Stimulated activated CD4-positive, alpha-beta T cell treated with anti-CD3 and anti-CD28 coated beads, Interleukin-1b, Interleukin-23, amount 100 ng/mL, for 1 hour (primary cell): ENCODE measurements at places on chromosomes 4 and X.

GRCh38 chr4:48388525-48389154 lies 47.3 kb downstream of the SLAIN2 start:
- DNase-seq, result no peak

DNA sequence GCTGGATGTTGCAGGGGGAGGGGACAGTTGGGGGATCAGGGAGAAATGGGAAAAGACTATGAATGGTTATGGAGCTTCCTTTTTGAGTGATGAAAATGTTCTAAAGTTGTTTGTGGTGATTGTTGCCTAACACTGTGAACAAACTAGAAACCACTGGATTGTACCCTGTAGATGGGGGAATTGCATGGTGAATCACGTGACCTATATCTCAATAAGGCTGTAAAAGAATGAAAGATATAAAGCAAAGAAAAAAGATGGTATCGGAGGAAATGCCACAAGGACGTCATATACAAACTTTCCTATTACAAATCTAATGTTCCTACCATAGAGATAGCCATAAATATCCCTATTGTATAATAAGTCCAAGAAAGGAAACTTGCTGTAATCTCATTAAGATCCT lies 20.6 kb upstream of the CT55 start:
- DNase-seq, result no peak

DNA sequence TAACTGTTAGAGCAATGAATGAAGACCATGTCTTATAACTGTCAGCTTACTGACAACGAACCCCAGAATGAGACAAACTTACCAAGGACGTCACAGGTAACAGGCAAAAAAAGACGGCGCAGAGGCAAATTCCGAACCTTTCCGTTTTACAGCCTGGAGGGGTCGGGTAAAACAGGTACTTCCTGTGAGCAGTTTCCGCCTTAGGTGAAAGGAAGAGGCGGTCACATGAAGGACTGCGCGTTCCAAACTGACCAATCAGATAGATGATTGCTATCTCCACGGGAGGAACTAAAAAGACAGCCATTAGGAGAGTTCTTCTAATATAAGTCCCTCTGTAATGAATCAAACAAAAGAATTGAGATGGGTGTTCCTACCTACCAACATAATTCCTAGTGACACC lies at the start of gene COX7B2:
COX7B2 (minus strand) TSS at position 168 of the 400 bp plus-strand sequence. CDS start 174,053 bp downstream, outside the sequence.
- DNase-seq, result no peak

GRCh38 chr4:147421456-147421855 lies 59.4 kb upstream of the EDNRA start:
- no peak for DNase-seq

DNA sequence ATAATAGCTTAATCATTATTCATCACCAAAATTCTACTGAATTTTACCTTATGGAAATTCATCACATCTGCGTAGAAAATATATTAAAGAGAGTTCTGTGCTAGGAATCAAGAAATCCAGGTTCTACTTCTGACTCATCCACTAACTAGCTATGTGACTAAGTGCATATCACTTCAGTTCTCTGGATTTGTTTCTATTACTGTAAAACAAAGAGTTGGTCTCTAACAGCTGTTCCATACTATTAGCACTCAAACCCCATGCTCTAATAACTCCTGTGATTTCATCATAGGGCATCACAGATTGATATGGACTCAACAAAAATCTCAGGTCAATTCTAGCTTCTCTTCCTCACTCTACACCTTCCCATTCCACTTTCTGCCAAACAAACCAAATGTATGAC lies 572.0 kb downstream of the INPP4B start:
- no peak for DNase-seq

GRCh38 chrX:1598876-1599790 lies 7.7 kb downstream of the AKAP17A start:
- no peak for DNase-seq

DNA sequence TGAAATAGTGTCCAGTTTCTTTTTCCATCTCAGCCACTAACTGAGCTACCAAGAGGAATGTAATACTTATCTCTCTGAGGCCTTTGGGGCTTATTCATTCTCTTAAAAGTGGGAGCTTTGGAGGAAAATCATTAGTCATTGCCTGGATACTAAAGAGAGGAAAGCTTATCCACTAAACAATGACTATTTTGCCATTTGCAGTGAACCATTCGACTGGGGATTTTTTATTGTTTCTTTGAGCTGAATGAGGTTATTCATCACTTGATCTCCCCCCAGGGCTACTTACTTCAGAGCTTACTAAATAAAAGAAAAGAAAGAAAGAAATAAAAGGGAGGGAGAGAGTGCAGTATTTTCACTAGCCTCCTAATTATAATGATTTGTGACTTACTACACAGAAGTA lies 1329.5 kb upstream of the TENM3 start:
- DNase-seq, result no peak

- no peak for DNase-seq
Observed at GRCh38 chr4:40514497-40514951, 115.1 kb downstream of the RBM47 start.

DNA sequence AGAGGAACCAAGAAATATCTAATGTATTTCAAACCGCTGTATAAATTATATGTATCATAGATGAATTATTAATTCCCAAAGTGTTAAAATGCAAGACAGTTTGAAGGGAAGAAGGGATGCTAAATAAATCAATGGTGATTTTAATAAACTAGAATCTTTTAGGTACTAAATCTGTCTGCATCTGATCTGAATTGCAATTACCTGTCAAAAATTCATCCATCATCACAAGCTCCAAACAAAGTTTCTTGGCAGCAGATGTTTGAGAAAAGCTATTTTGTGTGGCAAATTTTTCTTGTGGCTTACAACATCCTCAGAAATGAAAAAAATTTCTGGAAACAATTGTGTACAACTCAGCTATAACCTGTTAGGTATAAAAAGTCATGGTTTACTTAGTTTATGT lies 816.0 kb upstream of the NDST4 start:
- no peak for DNase-seq

- no peak for DNase-seq
Observed at GRCh38 chr4:182758273-182758672, 158.9 kb downstream of the DCTD start.

DNA sequence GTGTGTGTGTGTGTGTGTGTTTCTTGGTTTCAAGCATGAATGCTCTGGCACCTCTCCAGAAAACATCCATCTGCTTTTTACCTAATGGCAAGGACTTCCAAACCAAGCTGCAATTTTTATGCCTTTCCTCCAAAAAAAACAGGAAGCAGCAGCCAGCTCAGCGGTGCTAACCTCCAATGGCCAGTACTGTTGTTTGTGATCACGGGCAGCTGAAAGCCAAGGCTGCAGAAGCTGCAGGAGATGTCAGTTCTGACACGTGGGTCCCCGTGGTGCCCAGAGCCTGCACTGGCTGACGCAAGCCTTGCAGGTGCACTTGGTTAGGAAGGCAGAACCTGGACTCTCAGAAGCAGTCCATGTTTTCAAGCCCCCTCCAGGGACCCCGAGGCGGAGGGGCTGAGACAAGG lies 313.6 kb upstream of the DDX53 start:
- DNase-seq, result no peak

- no peak for DNase-seq
Observed at GRCh38 chr4:88382621-88383020, 4.0 kb downstream of the HERC6 start.

DNA sequence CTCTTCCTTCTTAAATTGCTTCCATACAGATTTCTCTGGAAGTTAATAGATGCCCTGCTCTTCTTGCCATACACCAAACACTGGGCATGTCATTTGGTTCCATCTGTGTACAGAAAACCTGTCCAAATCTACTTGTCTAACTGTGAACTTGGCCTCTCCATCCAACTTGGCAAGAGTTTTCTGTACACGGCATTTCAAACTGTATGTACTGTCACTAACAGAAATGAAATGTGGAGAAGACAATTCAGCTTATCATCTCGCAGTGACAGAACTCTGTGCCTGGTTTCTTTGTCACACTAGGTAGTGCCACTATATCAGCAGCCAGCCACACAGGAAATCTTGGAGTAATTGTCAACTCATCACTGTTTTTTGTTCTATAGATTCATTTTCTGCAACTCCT lies 58.2 kb downstream of the CXXC4 start:
- no peak for DNase-seq

GRCh38 chr4:23413631-23414030 lies 476.2 kb downstream of the PPARGC1A start:
- no peak for DNase-seq

GRCh38 chr4:12875640-12876243 lies 608.4 kb downstream of the RAB28 start:
- no peak for DNase-seq

- no peak for DNase-seq
Observed at GRCh38 chrX:78624962-78625909, 33.9 kb downstream of the RTL3 start.

DNA sequence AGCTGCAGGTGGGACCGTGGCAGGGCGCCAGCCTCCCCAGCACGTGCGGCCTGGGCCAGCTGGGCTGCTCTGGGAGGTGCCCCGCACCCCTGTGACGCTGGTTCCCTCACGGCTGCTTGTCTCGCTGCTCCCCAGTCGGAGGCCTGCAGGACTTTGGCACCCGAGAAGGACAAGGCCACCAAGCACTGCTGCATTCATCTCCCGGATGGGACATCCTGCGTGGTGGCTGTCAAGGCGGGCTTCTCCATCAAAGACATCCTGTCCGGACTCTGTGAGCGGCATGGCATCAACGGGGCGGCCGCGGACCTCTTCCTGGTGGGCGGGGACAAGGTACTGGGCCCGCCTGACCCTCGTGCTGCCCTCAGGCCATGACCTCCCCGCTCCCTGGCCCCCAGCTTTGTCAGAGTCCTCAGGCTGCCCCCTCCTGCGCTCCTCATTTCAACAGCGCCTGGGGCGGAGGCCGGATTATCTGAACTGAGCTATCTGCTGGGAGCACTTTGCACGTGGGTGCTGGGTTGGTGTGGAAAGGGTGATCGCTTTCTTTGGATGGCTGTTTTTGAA lies 19.4 kb upstream of the HGFAC start:
- no peak for DNase-seq

DNA sequence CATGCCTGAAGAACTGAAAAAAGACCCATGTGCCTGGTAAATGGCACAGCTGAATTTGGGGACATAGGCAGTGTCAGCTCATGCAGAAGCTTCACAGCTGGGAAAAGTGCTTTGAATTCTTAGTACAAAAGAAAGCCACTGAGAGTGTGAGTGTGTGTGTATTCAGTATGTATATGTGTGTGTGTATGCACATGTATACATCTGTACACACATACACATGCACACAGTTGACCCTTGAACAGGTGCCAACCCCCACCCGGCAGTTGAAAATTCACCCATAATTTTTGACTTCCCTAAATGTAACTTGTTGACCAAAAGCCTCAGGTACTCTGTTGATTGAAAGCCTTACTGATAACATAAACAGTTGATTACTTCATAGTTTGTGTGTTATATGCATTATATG lies 49.5 kb upstream of the ENPP6 start:
- no peak for DNase-seq

GRCh38 chr4:7788694-7789425 lies 150.8 kb downstream of the AFAP1 start:
- no peak for DNase-seq

DNA sequence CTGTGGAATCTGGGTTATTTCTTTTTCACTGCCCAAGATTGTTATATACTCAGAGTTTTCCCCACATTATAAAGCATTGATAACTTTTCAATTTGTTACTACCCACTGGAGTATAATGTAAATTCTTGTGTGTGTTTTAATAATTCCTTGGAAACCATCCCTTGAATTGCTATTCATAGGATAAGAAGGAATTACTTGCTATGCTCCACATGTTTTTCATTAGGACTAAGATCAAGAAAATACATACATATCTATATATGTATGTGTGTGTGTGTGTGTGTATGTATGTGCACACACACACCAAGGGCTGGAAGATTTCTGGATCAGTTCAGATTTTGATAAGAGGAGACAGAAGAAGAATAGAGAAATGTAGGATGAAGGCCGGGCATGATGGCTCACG lies 206.4 kb upstream of the JADE1 start:
- DNase-seq, result no peak

DNA sequence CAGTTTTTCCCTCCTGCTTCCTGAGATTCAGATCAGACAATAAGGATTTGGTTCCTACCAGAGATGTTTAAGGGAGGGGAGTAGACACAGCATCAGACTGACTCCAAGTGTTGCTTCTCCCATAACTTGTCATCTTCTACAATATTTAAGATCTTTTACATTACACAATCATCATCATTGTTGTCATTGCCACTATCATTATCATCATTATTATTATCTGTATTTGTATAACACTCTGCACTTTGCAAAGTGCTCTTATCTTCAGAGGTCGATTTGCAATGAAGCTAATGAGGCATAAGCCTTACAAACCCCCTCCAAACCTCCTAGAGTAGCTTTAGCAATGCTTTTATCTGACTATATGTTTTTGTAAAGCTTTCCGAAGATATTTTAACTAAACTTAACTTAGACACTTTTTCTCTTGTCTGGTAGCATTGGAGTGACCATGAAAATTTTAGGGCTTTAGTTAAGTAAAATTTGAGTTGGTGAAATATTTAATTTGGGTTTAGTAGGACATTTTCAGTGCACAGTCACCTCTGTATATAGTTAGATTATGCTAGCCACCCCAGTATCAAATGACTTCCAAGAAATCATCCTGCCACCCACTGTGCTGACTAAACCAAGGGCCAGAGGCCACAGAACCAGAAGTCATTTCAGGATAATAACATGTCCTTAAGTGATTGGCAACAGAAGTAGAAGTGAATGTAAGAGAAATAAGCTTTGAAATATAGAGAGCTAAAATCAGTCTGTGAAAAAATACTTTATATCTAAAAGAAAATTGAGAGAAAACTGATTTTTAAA lies 124.2 kb upstream of the NRK start:
- no peak for DNase-seq

GRCh38 chr4:85498068-85498733 lies 23.3 kb downstream of the ARHGAP24 start:
- no peak for DNase-seq

DNA sequence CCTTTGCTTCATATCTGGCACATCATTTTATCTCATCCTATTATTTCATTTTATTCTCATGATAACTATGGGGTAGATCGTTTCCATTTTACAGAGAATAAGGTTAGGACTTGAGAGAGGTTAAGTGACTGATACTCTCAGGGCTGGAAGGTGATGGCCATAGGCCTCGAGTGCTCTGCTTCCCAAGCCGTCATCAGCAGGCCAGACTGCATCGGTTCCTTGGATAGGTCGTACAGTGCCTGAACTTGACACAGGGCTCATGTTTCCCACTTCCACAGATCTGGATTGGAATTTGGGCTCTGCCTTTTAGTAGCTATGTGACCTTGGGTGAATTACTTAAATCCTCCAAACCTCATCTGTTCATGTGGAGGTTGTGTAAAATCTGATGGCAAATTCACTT lies 81.4 kb downstream of the TMEM131L start:
- no peak for DNase-seq

GRCh38 chr4:151835467-151835866 lies 74.7 kb upstream of the GATB start:
- no peak for DNase-seq

DNA sequence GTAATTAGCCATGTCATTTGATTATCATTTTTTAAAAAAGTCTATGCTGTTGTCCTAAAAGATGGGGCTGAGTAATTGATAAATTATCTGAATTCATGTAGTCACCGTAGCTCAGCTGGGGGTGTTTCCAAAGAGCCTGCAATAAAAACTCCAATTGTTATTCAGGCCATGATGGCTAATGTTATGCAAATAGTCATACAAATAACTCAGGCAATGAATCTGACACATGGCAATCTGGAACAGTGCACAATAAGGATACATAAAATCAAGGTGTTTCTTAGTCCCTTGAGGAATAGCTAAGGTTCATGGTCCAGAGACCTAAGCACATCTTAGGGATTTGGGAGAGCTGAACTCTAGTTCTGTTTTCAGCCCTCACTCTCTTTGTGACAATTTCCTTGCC lies 15.2 kb downstream of the MMRN1 start:
- no peak for DNase-seq
